Activated CD4-positive, alpha-beta memory T cell treated with anti-CD3 and anti-CD28 coated beads for 36 hours (primary cell): ENCODE measurements at places on chromosomes 12 and 14. TPM values are rescaled to one million over a fixed set of nuclear protein-coding genes. Genes with fewer than 3 reads are reported as not detected.

GRCh38 chr12:98592825-98593322 lies 612 bp upstream of the SLC25A3 start:
- H3K4me3 ChIP-seq = peak overlapping the region; percentile 91
- H3K27me3 ChIP-seq = no peaks in the 10 kb centered on the region
- H3K36me3 ChIP-seq = peaks cover 30% of the 10 kb centered on the region
- peaks cover 25% of the 10 kb centered on the region for H3K4me1 ChIP-seq
- H3K27ac ChIP-seq = peak overlapping the region; percentile 97
- no peak for DNase-seq

DNA sequence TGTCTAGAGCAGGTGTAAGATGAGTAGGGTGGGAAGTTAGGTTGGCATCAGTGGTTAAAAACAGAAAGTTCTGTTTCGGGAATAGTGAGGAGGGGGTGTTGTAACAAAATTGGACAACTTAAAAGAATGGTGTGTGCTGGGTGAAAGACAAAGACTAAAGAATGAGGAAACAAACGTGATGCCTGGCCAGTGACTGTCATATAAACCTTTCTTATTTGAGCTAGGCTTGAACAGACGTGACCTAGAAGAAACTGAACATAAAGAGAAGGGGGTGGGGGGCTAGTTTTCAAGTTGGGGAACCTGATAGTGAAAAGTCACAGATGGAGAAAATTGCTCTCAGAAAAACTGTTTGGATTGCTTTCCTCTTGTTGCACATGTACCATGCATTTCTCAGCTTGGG lies 39.6 kb downstream of the RAD52 start:
- H3K27me3 ChIP-seq = no peaks in the 10 kb centered on the region
- H3K27ac ChIP-seq = peak overlapping the region; percentile 25
- H3K36me3 ChIP-seq = peaks cover 51% of the 10 kb centered on the region
- H3K4me3 ChIP-seq = no peak overlapping the region

GRCh38 chr14:105163040-105163742 lies 5.4 kb downstream of the JAG2 start:
- peaks cover 6% of the 10 kb centered on the region for H3K27me3 ChIP-seq
- no peak overlapping the region for H3K27ac ChIP-seq
- H3K36me3 ChIP-seq = no peaks in the 10 kb centered on the region
- DNase-seq = no peak

PGF gene
- total RNA-seq = not detected

DNA sequence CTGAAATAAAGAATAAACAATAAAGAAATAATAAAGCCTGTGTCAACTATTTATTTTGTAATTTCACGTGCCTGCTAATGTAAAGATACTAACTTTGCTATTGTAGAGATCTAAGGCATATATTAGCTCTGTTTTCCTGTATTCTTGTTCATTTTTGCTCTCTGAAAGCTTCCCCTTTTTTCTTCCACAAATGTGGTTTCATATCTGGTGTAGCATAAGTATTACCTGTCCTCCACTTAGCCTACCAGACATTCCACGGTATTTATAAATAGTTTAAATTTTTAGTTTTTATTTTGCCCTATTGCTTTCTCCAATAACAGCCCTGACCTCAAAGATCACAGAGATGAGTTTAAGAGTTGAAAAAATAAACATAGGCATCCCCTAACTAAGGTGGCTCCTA lies 92.6 kb upstream of the ATP2B1 start:
- H3K4me1 ChIP-seq = no peaks in the 10 kb centered on the region
- no peak for DNase-seq
- H3K27me3 ChIP-seq = no peaks in the 10 kb centered on the region
- H3K36me3 ChIP-seq = no peaks in the 10 kb centered on the region
- H3K27ac ChIP-seq = no peak overlapping the region

DNA sequence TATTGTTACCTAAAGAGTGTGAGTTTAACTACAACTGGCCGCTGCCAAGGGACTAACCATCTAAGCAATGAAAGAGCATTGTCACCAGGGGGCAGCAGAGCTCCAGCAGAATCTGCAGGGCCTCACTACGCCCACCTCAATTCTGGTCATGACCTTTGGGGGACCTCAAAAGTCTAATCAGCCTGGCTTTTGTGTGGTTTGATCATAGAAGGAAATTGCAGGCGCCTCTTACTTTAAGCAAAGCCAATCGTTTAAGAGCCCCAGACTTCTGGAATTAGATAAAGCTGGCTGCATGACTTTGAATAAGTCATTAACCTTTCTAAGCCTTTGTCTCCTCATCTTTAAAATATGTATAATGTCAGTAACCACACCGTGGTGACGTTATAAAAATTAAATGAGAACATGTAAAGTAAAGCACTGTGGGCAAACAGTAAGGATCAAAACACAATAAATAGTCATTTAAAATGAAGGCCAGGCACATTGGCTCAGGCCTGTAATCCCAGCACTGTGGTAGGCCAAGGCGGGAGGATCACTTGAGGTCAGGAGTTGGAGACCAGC lies 58.6 kb downstream of the TBX3 start:
- H3K27me3 ChIP-seq = peaks cover 1% of the 10 kb centered on the region
- no peak overlapping the region for H3K4me3 ChIP-seq
- H3K36me3 ChIP-seq = no peaks in the 10 kb centered on the region
- H3K4me1 ChIP-seq = no peaks in the 10 kb centered on the region
- DNase-seq = peak; percentile 41
- H3K27ac ChIP-seq = no peak overlapping the region

GRCh38 chr14:84029720-84030119 lies 1500.2 kb upstream of the FLRT2 start:
- no peaks in the 10 kb centered on the region for H3K27me3 ChIP-seq
- no peaks in the 10 kb centered on the region for H3K36me3 ChIP-seq
- no peaks in the 10 kb centered on the region for H3K4me1 ChIP-seq
- no peak overlapping the region for H3K4me3 ChIP-seq
- H3K27ac ChIP-seq = no peak overlapping the region
